Bone marrow (tissue), 2 donors: ENCODE measurements at places on chromosomes 5 and 9.
A peak's percentile ranks its signal among the peaks of the same experiment; 100 is the strongest.

DNA sequence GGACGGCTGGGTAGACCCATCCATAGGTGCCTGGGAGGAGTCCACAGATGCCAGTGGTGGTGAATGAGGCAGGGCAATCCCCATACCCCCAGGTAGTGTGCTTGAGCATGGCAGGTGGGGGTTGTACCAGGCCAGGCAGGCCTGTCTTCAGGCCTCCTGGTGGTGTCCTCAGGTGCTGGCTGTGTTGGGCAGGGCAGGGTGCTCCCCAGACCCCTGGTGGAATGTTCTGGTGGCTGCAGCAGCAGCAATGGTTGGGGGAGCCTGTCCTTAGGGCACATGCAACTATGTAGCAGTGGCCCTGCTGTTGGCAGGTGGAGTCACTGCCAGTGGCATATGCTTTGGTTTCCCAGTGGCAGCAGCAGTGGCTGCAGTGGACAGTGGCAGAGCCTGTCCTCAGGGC lies 10.0 kb downstream of the ALG2 start:
- no peak for DNase-seq

- DNase-seq = no peak
These were observed 29.1 kb downstream of the NKX2-5 start for GRCh38 chr5:173205916-173206315.

DNA sequence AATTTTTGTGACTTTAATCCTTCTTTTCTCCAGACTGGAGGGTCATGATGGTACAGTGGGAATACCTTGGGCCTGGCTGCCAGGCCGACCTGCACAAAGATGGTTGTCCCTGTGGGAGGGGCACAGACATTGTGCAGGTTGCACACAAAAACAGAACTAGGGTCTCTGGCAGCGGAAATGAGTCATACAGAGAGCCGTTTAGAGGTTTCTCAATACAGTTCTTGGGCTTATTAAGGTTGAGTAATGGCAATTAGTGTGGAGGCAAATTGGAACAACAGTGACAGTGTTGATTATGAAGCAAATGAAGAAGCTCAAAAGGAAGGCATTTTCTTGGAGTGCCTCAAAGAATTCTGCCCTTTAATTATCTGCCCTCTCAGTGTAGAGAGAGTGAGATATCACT lies 173.6 kb downstream of the TENT4A start:
- no peak for DNase-seq

DNA sequence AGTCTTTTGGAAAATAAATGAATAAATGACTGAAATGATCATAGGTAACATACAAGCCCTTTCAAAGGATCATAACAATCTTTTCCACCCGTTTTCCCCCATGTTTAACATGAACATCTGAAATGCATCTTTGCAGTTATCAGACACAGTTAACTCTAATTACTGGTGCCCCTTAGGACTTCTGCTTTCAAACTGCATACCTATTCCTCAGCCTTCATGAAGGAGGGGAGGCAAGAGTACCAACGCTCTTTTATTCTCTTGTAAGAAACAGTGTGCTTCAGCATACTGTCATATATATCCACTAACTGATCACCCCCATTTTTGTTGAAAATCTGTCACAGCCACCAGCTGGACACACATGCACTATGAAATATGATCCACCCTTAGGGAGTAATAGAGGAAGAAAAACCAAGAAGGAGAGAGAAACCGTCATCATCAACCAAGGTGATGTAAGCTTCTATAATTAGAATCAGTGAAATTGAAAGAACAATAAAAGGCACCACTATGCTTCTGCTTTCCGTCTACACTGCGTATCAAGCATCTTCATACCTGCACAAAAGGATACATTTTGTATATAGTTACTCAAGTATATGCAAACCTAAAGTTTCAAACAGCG lies 98.7 kb downstream of the RAPGEF6 start:
- DNase-seq = peak; percentile 83

GRCh38 chr5:134610725-134611124 lies 21.9 kb downstream of the SAR1B start:
- DNase-seq = no peak

DNA sequence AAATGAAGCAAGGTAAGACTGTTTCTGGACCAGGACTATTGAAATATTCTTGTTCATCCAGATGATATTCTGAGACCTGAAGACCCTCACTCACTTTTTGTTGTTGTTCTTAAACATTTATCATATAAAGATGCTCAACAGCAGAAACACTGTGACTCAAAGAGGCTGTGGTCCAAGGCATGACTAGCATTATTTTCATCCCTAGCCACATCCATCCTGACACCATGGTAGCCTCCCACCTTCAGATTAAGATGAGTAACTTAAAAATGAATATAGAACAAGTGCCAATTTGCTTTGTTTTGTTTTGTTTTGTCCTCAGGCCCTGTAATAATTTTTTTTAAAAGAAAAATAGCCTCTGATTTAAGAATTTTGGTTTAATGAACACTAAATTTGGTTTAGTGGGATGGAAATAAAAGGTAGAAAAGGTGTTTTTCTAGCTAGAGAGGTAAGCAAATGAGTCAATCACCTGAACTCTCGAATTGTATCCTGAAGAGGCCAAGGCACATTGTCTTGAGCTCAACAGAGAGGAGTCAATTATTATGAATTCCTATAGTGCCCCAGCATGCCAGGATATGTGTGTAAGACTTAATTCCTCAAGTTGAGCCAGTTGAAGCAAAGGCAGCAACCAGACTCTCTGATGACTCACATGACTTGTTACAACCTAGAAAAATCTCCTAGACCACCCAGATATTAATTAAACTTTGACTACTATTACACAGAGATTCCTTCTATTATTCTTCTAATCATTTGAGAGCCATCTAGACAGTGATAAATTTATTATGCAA lies 380.1 kb upstream of the TUSC1 start:
- DNase-seq = no peak

DNA sequence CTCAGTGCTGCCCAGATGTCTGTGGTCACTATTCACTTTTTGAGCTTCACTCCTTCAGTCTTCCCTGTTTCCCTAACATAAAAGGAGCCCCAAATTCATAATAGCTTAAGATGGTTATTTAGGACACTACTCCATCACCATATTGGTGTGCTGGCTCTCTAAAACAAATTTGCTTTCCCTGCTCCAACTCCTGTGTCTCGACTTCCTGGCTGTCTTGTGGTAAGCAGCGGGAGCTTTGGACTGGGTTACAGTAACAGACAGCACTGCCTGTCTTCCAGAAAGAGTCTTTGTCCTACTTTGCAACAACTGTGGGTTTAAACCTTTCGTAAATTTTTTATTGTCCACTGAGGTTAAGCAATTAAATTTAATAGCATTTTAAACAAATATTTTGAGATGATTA lies 389.4 kb downstream of the CDH9 start:
- no peak for DNase-seq

DNA sequence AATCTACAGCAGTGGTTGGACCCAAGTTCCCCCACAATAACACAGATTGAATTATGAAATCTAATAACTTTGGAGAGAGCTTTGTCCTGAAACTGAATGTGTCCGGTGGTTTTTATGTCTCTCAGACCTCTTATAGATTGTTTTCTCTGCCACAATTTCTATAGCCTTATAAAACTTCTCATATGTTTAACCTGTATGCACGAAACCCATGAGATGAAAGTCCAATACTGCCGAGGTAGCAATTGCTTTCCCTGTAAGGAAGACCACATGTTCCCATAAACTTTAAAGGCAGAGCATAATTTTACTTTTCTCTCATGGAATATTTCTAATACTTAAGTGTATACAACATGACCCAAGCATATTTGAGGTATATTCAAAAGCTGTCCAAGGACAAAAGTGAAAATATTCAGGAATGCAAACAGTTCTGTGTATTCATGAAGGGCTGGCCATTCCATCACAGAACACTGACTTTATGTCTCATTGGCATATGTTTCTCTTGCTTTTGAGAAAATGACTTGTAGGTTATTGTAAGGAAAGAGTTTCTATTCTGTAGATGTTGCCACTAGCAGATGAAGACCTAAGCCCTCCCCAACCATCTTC lies 94.4 kb upstream of the TLE4 start:
- DNase-seq = no peak

GRCh38 chr9:78775696-78776295 lies 478.9 kb downstream of the PSAT1 start:
- DNase-seq = no peak

- DNase-seq = no peak
These were observed 16.5 kb downstream of the DNLZ start for GRCh38 chr9:136346927-136347465.

- peak; percentile 4 for DNase-seq
These were observed 158.1 kb upstream of the SHB start for GRCh38 chr9:38227061-38227540.

DNA sequence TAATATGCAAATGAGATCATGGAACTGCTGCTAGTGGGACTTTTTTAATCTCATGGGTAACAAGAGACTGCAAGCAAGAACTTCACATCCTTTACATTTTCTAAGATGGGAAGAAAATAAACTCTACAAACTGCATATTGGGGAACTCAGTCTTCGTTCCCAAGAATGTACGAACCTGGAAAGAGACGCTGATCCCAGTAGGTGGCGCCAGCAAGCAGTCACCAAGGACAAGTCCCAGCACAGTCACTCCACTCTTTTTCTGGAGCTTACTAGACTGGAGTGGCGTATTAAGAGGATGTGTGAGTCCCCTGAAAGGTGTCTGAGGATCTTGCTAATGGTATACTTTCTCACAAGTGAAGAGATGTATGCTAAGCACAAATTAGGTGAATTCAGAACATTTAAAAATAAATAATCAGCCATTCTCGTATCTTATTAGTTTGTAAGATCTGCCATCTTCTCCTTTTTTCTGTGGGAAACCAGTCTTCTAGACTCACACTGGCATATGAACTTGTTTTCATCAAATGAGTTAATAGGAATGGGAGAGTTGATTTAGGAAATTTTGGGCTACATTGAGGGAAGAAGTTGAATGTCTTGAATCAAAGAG lies 16.0 kb upstream of the PUM3 start:
- DNase-seq = peak; percentile 6

DNA sequence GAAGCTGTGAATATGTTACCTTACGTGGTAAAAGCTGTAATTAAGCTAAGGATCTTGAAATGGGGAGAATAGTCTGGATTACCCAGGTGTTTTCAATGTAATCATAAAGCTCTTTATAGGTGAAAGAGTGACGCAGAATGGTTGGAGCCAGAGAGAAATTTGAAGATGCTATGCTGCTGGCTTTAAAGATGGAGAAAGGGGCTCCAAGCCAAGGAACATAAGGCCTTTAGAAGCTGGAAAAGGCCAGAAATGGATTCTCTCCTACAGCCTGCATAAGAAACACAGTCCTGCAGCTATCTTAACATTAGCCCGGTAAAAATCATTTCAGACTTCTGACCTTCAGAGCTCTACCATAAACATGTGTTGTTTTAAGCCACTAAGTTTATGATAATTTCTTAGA lies 243.3 kb upstream of the VLDLR start:
- no peak for DNase-seq
